Uterus (tissue), 4 donors: ENCODE measurements at places on chromosomes 5 and 9. TPM values are rescaled to one million over a fixed set of nuclear protein-coding genes. Genes with fewer than 3 reads are reported as not detected.

GRCh38 chr5:4868140-4868735 lies 271.9 kb upstream of the ADAMTS16 start:
- H3K4me1 ChIP-seq: no peaks in the 10 kb centered on the region
- no peak overlapping the region for H3K27ac ChIP-seq
- H3K4me3 ChIP-seq: no peak overlapping the region
- no peaks in the 10 kb centered on the region for H3K36me3 ChIP-seq
- no peaks in the 10 kb centered on the region for H3K27me3 ChIP-seq
- DNase-seq: peak; percentile 34

GRCh38 chr5:117054141-117054540 lies 479.5 kb upstream of the SEMA6A start:
- H3K4me1 ChIP-seq: no peaks in the 10 kb centered on the region
- H3K27ac ChIP-seq: no peak overlapping the region
- H3K27me3 ChIP-seq: no peaks in the 10 kb centered on the region
- no peaks in the 10 kb centered on the region for H3K36me3 ChIP-seq
- no peak for DNase-seq

GRCh38 chr9:90975781-90976538 lies 174.3 kb downstream of the SYK start:
- no peaks in the 10 kb centered on the region for H3K36me3 ChIP-seq
- DNase-seq: no peak
- no peak overlapping the region for H3K27ac ChIP-seq
- no peak overlapping the region for H3K4me3 ChIP-seq
- no peaks in the 10 kb centered on the region for H3K27me3 ChIP-seq

- DNase-seq: peak; percentile 88
- H3K4me1 ChIP-seq: peaks cover 9% of the 10 kb centered on the region
- peak overlapping the region; percentile 44 for H3K27ac ChIP-seq
- H3K27me3 ChIP-seq: no peaks in the 10 kb centered on the region
- peak overlapping the region; percentile 17 for H3K4me3 ChIP-seq
These were observed 4.7 kb upstream of the TUBB4B start for GRCh38 chr9:137236238-137236935.

GRCh38 chr5:157193699-157194424 lies 13.2 kb downstream of the ITK start:
- DNase-seq: no peak
- no peaks in the 10 kb centered on the region for H3K4me1 ChIP-seq
- no peak overlapping the region for H3K4me3 ChIP-seq
- H3K27me3 ChIP-seq: no peaks in the 10 kb centered on the region

GRCh38 chr5:169253071-169253470 lies 47.9 kb downstream of the SLIT3 start:
- DNase-seq: no peak
- no peaks in the 10 kb centered on the region for H3K36me3 ChIP-seq
- H3K27ac ChIP-seq: no peak overlapping the region
- H3K27me3 ChIP-seq: no peaks in the 10 kb centered on the region
- no peak overlapping the region for H3K4me3 ChIP-seq
- H3K4me1 ChIP-seq: peaks cover 2% of the 10 kb centered on the region

DNA sequence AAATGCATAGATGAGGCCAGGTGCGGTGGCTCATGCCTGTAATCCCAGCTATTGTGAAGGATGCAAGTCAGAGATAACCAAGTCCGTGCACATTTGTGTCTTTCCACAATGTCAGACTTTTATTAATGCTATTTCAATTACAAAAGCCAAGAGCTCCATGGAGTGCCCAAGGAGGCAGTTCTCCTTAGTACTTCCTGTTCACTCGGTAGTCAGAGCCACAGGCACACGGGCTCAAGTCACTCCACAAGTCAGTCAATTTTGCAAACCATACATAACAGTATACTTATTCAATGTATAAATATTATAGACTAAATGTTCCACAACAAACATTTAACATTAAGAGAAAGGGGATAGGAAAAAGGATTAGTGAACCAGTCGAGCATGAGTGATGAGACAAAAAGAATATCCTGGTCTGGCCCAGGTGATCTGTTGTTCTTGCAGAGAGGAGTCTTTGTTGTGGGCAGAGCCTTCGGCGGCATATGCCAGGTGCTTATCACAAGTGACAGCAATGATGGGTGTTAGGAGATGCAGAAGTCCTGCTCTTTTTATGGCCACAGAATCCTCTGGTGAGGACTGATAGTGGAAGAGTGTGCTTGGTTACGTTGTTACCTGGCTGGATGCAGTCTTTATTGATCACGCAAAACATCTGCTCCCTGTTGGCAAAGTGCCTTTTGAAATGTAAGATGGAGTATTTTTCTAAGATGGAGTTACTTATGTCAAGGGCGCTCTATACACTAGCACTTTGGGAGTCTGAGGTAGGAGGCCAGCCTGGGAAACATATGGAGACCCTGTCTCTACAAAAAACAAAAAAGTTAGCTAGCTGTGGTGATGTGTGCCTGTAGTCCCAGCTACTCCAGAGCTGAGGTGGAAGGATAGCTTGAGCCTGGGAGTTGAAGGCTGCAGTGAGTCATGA lies 167.0 kb upstream of the FBXL17 start:
- H3K27ac ChIP-seq: no peak overlapping the region
- no peaks in the 10 kb centered on the region for H3K36me3 ChIP-seq
- H3K27me3 ChIP-seq: no peaks in the 10 kb centered on the region

GRCh38 chr5:141785711-141786110 lies 92.5 kb downstream of the PCDH1 start:
- H3K4me3 ChIP-seq: no peak overlapping the region
- no peak overlapping the region for H3K27ac ChIP-seq
- DNase-seq: no peak
- H3K4me1 ChIP-seq: no peaks in the 10 kb centered on the region

- H3K4me1 ChIP-seq: no peaks in the 10 kb centered on the region
- H3K4me3 ChIP-seq: no peak overlapping the region
- no peak for DNase-seq
- H3K27ac ChIP-seq: no peak overlapping the region
- H3K27me3 ChIP-seq: no peaks in the 10 kb centered on the region
These were observed 45.0 kb upstream of the PRRC2B start for GRCh38 chr9:131348631-131349521.

DNA sequence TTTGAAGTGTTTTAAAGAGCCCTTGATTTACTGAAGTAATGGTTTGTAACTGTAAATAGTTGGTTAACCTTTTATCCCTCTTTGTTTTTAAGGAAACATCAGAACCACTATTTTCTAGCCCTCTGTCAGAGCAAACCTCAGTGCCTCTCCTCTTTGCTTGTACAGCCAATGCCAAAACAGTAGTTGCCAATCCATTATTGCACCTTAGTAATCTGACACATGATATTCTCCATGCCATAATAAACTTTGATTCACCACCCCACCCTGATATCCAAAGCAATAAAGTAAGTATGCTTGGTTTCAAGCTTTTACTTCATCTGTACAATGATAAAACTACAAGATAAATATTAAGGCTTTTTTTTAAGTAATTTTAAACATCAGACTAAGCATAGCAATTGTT lies 100.8 kb downstream of the DMXL1 start:
- H3K4me3 ChIP-seq: no peak overlapping the region
- no peaks in the 10 kb centered on the region for H3K36me3 ChIP-seq
- DNase-seq: no peak
- H3K27me3 ChIP-seq: no peaks in the 10 kb centered on the region
- H3K4me1 ChIP-seq: no peaks in the 10 kb centered on the region

DNA sequence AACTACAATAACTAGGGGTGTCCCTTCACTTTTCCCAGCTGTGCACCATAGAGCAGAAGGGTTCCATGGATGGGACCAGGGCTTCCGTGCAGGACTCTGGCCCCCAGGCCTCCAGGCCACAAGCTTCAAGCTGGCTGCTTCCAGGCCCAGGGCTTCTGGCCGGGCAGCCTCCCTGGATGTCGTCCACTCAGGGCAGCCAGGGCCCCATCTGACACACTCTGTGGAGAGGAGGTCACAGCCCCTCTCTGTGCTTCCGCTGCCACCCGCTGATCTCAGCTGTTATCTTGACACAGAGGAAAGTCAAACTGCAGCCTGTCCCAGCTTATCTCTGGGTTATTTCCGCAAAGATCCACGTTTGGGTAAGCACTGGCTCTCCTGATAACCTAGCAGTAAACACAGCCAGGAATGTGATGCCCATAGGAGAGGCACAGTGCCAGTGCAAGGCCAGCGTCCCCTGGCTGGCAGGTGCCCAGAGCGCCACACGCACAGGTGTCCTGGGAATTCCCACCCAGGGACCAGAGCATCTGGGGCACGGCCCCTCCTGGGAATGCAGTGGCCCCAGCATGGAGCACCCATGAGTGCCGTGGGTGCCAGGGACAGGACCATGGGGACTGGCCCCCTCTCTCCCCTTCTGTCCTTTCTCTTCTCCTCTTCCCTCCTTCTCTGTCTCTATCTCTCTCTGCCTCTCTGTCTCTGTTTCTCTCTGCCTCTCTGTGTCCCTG lies 15.6 kb upstream of the SLC6A19 start:
- H3K4me3 ChIP-seq: no peak overlapping the region
- DNase-seq: no peak
- no peaks in the 10 kb centered on the region for H3K27me3 ChIP-seq
- H3K36me3 ChIP-seq: no peaks in the 10 kb centered on the region
- no peaks in the 10 kb centered on the region for H3K4me1 ChIP-seq

GRCh38 chr9:95478335-95478734 lies 38.4 kb downstream of the PTCH1 start:
- no peak overlapping the region for H3K4me3 ChIP-seq
- no peaks in the 10 kb centered on the region for H3K4me1 ChIP-seq
- no peak overlapping the region for H3K27ac ChIP-seq
- no peaks in the 10 kb centered on the region for H3K36me3 ChIP-seq

- DNase-seq: peak; percentile 15
- peak overlapping the region; percentile 58 for H3K27ac ChIP-seq
- H3K36me3 ChIP-seq: no peaks in the 10 kb centered on the region
- H3K4me1 ChIP-seq: peaks cover 4% of the 10 kb centered on the region
- H3K27me3 ChIP-seq: no peaks in the 10 kb centered on the region
These were observed 89.5 kb downstream of the ADAMTS2 start for GRCh38 chr5:179255527-179256327.

DNA sequence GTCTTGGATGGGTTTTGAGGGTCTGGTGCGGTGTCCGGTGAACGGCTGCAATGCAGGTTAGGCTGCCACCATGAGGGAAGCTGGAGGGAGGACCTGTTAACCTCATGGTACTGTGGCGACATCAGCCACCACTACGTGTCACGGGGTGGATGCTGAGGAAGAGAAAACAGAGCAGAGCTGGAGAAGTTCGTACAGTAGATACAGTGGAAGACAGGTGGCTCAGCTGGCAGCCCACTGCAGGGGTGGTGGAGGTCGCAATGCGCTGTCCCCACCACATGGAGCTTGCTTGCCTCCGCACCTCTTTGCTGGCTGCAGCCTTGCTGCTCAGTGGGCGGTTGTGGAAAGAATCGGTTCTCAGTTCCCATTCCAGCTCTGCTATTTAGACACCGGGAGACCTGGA lies 2.8 kb downstream of the DCANP1 start:
- H3K27me3 ChIP-seq: no peaks in the 10 kb centered on the region
- H3K36me3 ChIP-seq: no peaks in the 10 kb centered on the region
- no peak overlapping the region for H3K4me3 ChIP-seq
- H3K4me1 ChIP-seq: no peaks in the 10 kb centered on the region

DNA sequence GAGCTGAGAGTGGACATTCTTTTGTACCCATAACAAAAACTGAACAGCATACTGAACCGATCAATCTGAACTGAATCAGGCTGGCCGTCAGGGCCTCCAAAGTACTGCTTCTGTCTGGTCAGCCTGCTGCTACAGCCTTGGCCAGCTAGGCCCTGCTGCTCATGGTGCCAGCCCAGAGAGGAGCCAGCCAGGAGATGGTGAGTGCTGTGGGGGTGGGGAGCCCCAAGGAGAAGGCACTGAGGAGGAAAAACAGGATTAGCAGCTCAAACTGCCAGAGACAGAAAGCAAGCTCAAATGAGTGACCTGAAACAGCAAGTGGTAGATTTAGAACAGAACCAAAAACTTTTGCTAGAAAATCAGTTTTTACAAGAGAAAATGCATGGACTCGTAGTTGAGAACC lies 23.9 kb downstream of the SRP19 start:
- H3K27ac ChIP-seq: no peak overlapping the region
- H3K4me1 ChIP-seq: no peaks in the 10 kb centered on the region
- H3K36me3 ChIP-seq: no peaks in the 10 kb centered on the region
- no peak for DNase-seq

DNA sequence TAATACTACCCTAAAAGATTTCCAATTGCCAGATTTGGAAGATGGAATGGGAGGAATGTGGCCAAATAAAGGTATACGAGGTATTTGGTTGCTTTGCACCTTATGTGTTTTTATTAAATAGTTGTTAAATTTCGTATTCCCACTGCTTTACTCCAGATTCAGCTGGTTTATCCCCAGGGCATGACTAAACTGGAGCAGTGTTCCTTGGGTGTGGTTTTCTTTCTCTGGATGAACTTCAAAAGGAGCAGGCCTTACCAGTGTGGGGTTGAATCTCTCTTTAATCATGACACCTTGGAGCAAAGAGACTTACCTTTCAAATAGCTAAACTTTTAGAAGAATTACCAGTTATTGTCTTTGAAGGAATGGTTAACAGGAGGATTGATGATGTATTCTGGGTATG lies 121.7 kb upstream of the BNC2 start:
- no peaks in the 10 kb centered on the region for H3K4me1 ChIP-seq
- H3K27ac ChIP-seq: no peak overlapping the region
- H3K36me3 ChIP-seq: no peaks in the 10 kb centered on the region
- no peak overlapping the region for H3K4me3 ChIP-seq
- no peak for DNase-seq

GRCh38 chr5:90434116-90434714 lies 24.7 kb upstream of the CETN3 start:
- H3K4me3 ChIP-seq: no peak overlapping the region
- no peaks in the 10 kb centered on the region for H3K36me3 ChIP-seq
- H3K27ac ChIP-seq: no peak overlapping the region
- no peaks in the 10 kb centered on the region for H3K4me1 ChIP-seq

Gene CNTNAP3
- 11.5 TPM for total RNA-seq

Gene ADAMTS12
- total RNA-seq: 37.5 TPM

Gene LCNL1
- 6.9 TPM for total RNA-seq

Gene ZNF484
- 18.3 TPM for total RNA-seq

Gene SLC6A3
- not detected for total RNA-seq

Gene PRR16
- total RNA-seq: 2.2 TPM

Gene EIF4E1B
- total RNA-seq: not detected

Gene CCT5
- 251 TPM for total RNA-seq

Gene SHB
- total RNA-seq: 19.6 TPM
